Occipital lobe (tissue), 3 donors: ENCODE measurements at places on chromosomes 13 and 19.

GRCh38 chr13:31950111-31950815, 81.3 kb upstream of the FRY start:
- DNase-seq: no peak

DNA sequence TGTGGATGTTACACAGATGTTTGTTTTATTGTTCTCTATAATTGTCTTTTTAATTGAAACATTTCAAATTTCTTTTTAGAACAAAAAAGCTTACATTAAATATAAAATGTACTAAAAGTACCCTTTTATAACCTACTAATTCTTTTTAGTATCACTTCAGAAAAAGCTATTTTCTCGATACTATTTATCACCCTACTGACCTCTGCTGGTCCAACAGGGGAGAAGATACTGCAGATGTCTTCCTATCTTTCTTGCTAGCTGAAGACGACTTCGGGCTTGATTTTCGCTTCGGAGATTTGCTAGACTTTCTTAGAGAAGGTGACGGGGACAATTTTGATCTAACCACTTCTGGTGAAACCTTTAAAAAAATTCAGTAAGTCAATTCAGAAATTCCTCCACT, 42.4 kb downstream of the ZC3H13 start:
- DNase-seq: no peak

DNA sequence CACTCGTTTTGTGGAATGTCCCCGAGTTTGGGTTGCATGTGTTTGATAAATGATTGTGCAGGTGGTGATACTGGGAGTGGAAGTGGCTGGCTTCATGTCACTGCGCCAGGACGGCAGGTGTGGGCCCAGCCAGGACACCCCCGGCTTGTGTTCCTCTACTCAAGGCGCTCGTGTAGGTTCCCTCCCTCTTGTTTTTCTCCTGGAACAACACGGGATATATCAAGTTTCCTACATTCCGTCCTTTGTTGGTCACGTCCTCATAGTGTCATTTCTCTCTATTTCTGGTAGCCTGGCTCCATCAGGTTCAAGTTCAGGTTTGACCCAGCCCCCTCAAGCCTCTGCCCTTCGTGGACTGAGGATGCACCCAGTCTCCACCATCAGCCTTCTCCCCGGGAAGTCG, 16.3 kb downstream of the IL17D start:
- DNase-seq: no peak

DNA sequence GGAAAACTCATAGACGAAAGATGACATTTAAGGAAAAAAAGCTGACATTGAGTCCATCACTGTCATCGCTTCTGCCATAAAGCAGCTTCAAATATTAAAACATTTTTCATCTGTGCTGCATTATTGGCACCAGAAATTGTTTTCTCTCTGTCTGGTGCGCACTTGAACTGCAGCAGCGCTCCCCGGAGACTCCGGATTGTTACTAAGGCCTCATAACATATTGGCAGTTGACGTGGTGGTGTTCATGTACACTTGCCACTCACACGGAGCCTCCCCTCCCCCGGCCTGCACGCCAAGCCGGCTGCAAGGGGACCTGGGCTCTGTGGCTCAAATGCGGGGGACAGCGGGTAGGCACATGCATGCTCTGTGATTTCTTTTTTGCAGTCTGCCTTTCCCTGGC, 203.2 kb downstream of the TSHZ3 start:
- DNase-seq: no peak

DNA sequence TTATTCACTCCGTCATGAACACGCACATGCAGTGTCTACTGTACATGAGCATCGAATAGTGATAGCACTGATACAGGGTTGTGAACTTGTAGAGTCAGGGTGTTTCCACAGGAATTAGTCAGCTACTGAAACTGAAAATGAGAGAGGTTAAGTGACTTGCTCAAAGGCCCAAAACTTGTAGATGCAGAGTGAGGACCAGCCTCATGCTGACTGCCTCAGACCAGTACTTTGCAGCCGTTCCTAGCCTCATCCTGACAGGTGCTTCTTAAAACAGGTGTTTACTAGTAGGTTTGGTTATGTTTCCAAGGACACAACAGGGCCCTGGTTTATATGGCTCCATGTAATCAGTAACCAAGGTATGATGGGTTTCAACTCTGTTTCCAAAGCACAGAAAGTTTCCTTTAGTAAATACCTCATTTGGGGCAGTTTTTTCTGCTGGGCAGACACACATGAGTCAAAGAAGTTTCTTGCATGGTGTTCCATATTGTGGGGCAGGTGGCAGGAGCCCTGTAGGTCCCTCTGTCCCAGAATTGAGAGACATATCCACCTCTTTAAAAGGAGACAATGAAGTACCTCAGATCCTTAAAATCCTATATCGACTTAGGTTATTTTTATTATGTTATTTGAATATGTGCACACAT, 16.0 kb downstream of the FGF9 start:
- DNase-seq: no peak

- no peak for DNase-seq
Observed at GRCh38 chr13:113420833-113421600, 32.3 kb downstream of the ADPRHL1 start.

DNA sequence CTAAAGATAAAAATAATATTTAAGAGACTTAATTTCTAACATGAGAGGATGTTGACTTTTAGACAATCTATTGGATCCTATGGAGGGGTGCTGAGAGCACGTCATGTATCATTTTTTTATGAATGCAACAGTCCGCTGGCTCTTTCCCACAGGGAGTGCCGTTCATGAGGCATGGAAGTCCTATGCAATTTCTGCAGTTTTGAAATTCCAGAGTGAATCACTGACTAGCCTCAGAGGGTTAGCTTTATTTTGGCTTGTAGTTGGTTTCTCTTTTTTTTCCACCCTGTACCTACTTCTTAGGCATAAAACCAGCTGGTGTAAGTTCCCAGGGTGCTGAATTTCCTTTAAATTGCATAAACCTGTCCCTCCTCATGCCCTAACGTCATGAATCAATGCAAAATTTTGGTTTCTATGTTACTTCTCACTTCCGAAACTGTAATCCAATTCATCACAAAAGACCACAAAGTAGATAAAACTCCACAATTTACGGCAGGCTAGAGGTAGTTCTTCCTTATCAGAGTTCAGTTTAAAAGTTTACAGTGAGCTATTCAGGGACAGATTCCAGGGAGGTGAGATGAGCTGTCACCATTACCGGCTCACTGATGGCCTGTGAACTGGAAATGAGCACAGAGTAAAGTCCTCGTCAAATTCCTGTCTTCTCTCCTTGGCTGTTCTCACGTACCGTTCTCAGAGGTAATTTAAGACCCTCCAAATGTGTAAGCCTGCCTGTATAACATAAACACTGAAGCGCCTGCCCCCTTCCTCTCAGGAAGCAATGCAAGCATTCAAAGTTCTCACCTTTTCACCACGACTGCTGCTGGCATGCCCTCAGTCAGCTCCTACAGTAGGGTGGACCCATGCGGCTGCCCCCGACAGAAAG, 216.6 kb upstream of the SLC10A2 start:
- DNase-seq: no peak

DNA sequence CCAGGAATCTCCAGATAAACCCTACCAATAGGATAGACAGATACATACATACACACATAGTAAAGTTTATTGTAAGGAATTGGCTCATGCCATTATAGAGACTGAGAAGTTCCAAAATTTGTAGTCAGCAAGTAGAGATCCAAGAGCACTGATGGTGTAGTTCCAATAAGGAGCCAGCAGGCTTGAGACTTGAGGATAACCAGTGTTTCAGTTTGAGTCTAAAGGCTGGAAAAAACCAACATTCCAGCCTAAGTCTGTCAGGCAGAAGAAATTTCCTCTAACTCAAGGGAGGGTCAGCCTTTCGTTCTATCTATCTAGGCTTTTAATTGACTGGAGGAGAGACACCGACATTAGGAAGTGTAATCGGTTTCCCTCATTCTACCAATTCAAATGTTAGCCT, 110.2 kb upstream of the TSHZ3 start:
- no peak for DNase-seq

- DNase-seq: no peak
Observed at GRCh38 chr19:10514211-10515145, 2.8 kb downstream of the S1PR5 start.
